ENCODE measurements at places on chromosomes 6 and 20.

GRCh38 chr6:70838907-70839285 lies 118.0 kb downstream of the B3GAT2 start:
- DNase-seq = no peak

- DNase-seq = no peak
Measured at GRCh38 chr6:170451762-170452651, 101.1 kb downstream of the PSMB1 start.

- DNase-seq = no peak
Measured at GRCh38 chr20:32635764-32636163, 38.0 kb downstream of the C20orf203 start.

GRCh38 chr6:165568326-165568725 lies 94.7 kb downstream of the PDE10A start:
- no peak for DNase-seq

DNA sequence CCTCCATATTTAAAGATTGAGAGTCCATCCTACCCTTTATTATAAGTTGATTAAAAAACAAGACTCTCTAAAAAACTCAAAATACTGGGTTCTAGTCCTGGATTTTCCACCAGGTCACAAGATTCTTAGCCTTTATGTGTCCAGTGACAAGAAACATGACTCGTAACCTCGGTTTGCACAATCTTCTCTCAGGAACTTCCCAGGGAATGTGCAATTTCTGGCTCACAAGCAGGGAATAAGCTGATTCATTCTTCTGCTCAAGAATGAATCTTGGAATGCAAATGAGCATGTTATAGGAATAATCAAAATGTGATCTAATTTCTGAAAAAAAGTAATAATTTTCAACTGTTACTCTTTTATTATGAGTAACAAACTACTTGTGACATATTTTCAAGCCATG lies 45.1 kb downstream of the OGFRL1 start:
- DNase-seq = no peak

GRCh38 chr20:4120921-4121321 lies 105.6 kb upstream of the RNF24 start:
- DNase-seq = no peak

- DNase-seq = no peak
Measured at GRCh38 chr6:89290401-89291155, 24.5 kb downstream of the GABRR2 start.

GRCh38 chr6:156437121-156437879 lies 339.9 kb upstream of the ARID1B start:
- no peak for DNase-seq

DNA sequence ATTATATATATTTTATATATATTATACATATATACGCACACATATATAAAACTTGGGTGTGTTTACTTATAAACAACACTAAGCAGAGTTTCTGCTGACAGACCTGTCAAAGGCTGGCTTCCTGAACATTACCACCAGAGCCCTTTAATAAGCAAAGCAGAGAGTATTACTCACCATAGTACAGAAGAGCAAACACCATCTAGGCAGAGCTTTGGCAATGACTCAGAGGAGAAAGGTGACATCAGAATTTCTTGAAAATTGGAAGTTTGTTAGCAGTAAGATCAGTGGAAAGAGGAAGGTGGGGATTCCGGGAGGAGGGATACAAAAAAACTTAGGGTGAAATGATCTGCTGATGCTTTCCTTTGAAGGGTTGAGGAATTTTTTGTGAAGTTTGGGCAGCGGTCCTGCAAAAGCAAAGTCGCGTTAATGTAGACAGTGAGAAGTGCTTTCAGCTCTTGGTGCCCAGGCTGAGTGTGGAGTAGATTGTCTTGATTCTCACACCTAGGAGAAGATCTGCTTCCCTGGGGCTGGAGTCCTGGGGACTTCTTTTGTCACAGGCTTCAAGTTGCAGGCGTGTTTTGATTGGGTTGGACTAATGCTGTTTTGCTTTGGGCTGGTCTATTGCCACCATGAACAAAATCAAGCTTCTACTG lies 109.6 kb upstream of the BACH2 start:
- no peak for DNase-seq

DNA sequence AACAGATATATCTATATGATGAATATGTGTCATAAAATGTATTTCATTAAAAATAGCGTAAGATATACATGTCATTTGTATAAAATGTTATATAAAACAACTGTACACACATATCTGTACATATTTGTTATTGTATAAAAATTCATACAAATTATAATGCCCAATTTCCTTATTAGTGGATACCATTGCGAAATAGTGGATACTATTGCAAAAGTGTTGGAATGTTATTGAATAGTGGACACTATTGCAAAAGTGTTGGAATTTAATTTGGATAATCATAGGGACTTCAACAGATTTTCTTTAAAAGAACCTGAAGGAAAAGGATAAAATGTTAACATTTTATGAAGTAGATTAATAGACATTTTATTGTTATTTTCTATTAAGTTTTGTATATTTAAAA lies 487.4 kb downstream of the HAO1 start:
- DNase-seq = no peak

DNA sequence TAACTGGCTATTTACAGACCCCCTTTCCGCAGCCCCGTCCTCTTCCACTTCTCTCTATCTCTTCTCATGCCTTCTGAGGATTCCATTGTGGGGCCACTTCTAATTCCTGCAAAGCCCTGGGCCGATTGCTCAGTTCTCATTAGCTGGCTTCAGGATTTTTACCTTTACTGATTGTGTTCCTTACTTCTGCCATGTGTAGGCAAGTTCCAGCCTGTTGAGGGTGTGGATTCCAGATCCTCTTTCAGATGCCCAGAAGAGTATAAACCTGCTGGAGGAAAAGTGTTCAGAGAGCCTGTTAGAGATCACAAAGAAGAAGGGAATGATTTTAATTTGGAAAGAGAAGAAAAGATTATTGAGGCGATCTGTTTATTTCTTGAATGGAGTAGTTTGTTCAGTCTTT lies 5.4 kb downstream of the DSE start:
- no peak for DNase-seq

DNA sequence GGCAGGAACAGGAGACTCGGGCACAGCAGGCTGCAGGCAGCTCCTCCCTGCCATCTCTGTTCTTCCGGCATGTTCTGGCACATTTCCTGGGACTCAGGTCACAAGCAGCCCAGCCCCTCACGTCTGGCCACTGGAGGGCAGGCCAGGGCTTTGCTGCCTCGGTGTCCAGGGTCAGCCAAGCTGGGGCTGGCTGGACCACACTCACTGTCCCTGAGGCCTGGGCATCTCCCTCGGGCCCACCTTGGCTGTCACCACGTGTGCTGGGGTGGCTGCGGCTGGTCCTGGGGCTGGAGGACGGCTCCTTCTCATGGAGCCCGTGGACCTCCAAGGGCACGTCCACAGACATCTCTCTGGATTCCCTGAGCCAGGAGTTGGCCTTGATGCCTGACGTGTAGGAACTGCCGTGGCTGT lies 18.5 kb downstream of the FRMD1 start:
- no peak for DNase-seq

DNA sequence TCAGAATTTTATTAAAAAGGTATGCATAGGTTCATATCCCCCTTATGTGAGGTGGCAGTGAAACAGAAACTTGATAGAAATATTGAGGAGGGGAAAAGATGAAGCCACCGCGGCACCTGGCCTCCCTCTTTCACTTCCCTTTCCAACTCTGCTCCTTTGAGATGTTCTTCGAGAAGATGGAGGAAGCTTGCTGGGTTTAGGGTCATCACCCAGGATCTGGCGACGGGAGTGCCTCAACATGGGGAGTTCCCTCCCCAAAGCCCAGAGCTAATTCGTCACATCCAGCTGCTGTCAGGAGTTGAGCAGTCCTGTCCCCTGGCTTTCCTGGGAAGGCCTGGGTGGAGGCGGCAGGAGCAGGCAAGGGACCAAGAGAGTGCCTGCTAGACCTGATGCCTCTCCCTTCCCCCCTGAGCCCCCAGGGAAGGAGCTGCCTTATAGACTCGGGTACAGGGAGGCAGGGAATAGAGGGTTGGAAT lies 29.1 kb downstream of the RREB1 start:
- peak; percentile 44 for DNase-seq

DNA sequence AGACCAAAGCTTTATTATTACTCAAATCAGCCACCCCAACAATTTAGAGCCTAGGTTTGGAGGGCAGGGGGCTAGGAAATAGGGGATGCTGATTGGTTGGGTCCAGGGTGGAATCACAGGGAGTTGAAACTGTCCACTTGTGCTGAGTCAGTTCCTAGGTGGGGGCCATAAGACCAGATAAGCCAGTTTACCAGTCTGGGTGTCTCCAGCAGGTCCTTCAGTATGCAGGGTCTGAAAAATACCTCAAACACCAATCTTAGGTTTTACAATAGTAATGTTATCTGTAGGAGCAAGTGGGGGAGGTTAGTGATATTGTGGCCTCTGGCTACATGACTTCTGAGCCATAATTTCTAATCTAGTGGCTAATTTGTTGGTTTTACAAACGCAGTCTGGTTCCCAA lies 63.2 kb downstream of the UBR2 start:
- no peak for DNase-seq

DNA sequence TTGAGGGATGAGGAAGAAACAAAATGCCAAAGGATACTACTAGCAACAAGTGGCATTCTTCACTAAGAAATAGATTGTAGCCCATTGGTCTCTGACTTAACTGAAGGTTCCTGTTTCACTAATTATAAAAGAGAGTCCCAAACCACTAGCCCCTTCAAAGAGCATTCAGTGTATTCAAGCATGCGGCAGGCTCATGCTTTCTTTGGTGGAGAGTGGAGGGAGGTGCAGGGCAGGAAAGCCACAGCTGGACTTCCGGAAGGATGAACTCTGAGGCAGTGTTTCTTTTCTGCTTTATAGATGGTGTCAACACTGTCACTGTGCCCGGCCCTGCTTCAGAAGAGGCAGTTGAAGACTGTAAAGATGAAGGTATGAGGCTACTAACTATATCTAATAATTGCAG lies 636.1 kb downstream of the KIF16B start:
- no peak for DNase-seq

DNA sequence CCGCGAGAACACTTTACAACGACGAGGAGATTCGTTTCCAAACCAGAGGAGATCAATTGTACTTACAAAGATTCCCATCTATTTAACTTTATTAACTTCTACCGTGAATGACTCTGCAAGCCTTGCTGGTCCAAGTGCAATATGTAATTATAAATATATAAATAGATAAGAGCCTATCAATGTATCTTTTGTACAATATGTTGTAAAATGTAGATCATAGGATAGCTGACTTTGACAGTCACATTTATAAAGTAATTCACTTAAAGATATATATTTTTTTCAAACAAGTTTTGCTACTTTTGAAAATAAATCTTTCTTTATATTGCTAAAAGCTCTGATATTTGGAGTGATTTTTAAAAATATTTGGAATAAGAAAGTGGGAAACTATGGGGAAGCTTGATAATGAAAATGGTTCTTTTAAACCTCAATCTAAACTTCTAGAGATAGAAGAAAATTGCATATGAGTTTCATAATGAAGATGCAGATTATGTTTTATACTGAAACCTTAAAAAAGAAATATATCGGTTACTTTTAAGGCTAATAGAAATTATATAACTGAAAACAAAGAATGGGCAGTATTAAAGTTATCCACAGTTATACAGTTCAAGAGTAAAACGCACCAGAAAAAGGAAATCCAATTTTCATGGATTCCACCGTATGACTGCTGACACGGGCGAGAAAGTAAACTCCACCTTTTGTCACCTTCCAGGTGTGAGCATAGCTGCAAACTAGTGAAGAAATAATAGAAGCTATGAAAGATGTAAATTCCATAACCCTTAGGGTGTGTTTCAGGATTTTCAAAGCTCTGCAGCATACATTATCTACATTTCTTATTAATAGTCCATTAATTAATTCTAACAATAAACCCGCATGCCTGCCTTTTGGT lies 3.3 kb downstream of the TCF21 start:
- DNase-seq = no peak

DNA sequence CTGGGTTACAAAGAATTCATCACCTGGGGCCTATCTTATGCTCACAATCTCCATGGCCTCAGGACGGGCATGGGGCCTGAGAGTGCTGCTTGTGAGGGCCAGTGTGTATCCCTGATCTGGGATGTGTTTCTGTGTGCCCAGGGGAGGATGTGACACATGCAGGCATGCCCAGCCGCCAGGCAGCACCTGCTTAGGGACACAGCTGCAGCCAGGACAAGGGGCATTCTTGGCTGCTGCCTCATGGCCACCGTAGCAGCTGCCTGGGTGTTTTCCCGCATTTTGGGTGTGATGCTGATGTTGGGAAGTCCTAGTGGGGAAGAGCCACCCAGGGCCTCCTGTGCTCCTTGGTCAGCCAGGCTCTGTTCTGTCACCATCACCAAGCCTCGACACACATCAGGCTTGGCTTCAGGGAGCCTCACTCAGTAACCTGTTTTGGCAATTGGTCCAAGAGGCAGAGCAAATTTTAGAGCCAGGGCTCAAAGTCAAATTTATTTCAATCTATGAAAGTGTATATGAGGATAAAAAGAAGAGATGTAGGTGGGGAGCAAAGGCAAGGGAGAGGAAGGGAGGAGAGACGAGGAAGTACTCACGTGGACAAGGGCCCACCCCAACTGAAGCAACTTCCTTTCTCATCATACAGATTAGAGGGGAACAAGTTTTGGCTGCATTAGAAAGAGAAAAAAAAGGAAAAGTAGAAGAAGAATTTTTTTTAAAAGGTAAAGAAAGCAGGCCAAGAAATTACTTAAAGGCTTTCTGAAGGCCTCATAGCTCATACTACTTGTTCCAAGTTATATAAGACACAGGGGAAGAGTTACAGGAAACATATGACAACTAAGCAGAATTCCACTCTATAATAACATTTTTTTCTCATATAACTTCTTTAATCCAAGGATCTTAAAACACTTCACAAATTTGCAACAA lies 269.9 kb upstream of the SUPT3H start:
- DNase-seq = no peak

- no peak for DNase-seq
Measured at GRCh38 chr6:52409499-52409898, 10.6 kb upstream of the EFHC1 start.

DNA sequence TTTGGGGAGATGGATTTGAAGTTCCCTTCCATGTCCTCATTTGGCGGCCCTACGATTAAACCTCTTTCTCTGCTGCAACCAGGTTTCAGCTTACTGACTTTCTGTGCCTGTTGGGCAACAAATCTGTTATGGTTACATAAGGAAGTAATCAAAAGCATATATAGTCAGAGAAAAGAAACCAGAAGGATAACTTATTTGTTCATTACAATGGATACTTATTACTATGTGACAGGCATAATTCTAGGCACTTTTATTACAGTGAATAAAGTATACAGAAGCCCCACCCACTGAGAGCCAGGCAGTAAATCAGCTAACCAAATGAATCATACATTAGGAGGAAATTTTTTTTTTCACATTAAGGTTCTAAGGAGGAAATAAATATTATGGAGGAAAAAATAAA lies 9.6 kb upstream of the TRIM31 start:
- no peak for DNase-seq

- DNase-seq = no peak
Measured at GRCh38 chr6:130393306-130393705, 27.5 kb downstream of the TMEM200A start.

GRCh38 chr20:63224412-63225081 lies 8.6 kb upstream of the YTHDF1 start:
- no peak for DNase-seq

DNA sequence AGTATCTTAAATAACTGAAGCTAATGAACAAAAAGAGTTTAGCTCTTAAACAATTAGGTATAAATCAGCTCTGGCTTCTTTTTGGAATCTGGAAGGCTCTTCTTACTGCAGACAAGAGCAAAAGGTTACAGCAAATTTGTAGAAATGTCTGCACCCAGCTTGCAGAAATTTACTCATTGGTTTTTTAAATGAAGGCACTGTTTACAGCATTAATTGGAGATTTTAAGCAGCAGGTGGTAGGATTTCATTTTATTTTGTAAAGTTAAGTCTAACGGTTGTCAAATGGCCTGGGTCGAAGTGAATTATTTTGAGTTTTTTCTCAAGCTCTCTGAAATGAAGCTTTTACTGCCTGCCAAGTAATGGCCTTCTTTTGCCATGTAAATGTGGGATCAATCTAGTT lies 102.1 kb downstream of the NRSN1 start:
- no peak for DNase-seq
